ENCODE measurements at places on chromosomes 1 and 21.

GRCh38 chr1:15110128-15110866 is 43.2 kb upstream of the TMEM51 start:
- DNase-seq: no peak

GRCh38 chr1:209260136-209260535 is 323.4 kb upstream of the CAMK1G start:
- no peak for DNase-seq

GRCh38 chr1:3669421-3669821 is 17.1 kb downstream of the TP73 start:
- DNase-seq: no peak

GRCh38 chr1:170568197-170568596 is 36.2 kb downstream of the GORAB start:
- DNase-seq: no peak

- no peak for DNase-seq
These were observed 170.5 kb downstream of the APP start for GRCh38 chr21:25999921-26000582.

- no peak for DNase-seq
These were observed 1129.5 kb downstream of the PLA2G4A start for GRCh38 chr1:187958207-187958606.

DNA sequence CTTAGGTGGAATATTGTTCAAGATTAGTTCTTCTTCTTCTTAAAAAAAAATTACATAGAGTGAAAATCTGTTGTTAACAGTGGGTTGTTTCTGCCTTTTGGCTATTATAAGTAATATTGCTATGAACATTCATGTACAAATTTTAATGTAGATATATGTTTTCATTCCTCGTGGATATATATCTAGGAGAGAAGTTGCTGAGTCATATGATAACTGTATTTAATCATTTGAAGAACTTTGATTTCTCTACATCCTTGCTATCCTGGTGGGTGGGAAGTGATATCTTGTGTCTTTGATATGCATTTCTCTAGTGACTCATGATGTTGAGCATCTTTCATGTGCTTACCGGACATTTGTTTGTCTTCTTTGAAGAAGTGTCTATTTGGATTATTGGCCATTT is 29.9 kb downstream of the MAST2 start:
- no peak for DNase-seq

DNA sequence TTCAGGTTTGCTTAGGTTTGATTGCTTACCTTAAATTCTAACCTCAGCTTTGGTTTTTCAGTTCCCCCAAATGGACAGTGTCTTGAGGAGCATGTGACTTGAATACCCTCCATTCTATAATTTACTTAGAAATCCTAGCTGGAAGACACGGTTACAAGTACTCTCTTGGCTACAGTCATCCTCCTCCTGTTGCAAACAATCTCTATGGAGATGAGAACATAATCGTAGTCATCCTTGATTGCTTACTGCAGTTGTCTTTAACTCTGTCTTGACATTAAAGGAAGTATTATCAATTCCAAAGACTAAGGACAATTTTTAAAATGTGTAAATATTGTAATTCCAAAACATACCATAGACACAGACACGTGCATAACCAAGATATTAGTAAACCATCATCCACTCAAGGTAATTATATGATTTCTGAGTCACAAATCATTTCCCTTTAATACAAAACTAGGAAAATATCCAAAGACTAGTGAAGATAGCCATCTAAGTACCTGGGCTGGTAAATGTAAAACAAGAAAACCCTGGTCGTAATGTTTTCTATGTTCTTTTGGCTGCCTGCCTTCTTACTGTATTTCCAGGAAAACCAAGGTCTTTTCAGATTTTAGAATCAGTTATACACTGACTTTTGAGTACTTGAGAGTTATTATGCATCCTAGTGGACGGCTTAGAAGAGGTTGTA is 149.9 kb downstream of the CHRM3 start:
- no peak for DNase-seq

DNA sequence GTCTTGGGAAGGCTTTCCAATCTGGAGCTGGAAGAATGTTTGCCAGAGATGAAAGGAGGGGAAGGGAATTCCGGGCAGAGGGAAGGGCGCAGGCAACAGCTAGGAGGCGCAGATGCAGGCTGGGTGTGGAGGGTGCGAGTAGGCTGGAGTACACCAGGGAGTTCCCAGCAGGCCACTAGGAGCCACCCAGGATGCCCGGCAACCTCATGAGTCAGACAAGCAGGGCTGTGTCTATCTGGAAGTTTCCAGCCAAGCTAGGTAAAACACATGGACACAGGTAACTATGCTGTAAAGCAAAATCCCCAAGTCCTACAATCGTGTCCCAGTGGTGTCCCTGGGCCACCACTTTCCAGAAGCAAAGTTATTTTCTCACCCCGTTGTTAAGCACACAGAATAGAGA is 990 bp upstream of the NBL1 start:
- DNase-seq: no peak

DNA sequence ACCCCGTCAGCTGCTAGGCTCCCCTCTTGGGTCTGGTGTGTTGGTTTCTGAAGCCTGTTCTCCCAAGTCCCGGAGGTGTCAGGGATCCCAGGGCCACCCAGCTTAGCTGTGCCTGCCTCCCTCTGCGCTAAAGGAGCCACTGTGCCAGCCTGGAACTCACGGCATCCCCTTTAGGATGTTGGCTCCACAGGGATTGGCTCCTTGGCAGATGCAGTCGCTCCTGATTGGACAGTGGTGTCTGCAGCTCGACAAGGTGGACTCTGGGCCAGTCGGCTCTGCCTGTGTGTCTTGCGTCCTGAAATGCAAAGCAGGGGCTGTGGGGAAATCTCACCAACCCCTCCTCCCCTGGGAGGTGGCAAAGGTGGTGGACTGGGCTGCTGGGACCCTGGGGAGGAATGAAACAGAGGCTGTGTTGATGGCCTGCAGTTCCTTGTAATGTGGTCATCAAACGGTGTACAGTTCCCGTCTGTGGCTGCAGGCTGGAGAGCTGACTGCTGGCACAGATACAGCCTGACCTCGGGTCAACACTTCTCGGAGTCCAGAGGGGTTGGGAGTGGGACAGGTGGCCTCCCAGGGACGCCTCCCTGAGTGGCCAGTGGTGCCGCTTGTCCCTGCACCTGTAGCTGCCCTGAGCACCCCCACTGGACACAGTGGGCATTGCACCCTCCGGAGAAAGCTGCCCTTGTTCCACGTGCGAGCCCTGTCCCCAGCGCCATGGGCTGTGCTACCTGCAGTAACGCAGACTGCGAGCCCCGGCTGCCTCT is 11.5 kb upstream of the KCNAB2 start:
- DNase-seq: no peak

- DNase-seq: no peak
These were observed 69.2 kb downstream of the OBSCN start for GRCh38 chr1:228276901-228277490.

GRCh38 chr1:43978551-43979260 is at the start of gene B4GALT2:
Gene B4GALT2 (plus strand): TSS chr1:43979210. CDS start chr1:43981161, 1,951 bp downstream.
- peak; percentile 60 for DNase-seq

GRCh38 chr1:107990606-107991005 is 25.6 kb upstream of the VAV3 start:
- no peak for DNase-seq

DNA sequence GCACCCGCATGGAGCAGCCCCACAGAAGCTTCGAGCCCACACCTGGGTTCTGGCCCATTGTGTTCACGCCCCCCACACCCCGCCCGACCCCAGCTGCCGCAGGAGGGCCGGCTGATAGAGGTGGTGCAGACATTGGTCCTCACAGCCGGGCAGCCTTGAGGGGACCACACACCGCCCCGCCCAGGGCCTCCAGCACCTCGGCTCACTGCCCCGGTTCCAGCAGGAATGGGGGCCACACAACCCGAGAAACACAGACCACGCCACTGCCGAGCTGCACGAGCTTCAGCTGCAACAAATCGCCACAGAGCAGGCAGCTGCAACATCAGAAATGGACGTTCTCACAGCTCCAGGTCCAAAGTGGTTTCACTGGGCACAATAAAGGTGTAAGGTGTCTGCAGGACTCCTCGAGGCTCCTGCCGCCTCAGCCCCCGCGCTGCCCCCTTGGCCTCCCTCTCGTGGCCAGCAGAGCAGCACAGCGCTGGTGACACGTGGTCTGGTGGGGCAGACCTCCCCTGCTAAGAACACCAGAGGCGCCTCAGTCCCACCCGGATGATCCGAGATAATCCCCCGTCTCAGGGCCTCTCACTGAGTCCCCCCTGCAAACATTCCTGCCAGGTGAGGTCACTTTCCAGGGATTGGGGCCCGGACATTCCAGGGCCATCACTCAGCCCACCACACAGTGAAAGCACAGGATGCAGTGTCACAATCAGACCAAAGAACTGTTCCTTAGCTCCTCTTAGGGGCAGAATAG is 62.3 kb upstream of the ADARB1 start:
- DNase-seq: peak; percentile 99

GRCh38 chr1:111801071-111801850 is 45.6 kb downstream of the DDX20 start:
- DNase-seq: no peak

- DNase-seq: no peak
These were observed 10.9 kb upstream of the FUBP1 start for GRCh38 chr1:77989744-77990143.

- DNase-seq: no peak
These were observed 124.8 kb downstream of the UBE2U start for GRCh38 chr1:64328193-64328592.

GRCh38 chr1:58885998-58886397 is 102.2 kb upstream of the JUN start:
- peak; percentile 52 for DNase-seq

GRCh38 chr1:54158071-54158470 is 5.3 kb upstream of the CDCP2 start:
- peak; percentile 9 for DNase-seq

DNA sequence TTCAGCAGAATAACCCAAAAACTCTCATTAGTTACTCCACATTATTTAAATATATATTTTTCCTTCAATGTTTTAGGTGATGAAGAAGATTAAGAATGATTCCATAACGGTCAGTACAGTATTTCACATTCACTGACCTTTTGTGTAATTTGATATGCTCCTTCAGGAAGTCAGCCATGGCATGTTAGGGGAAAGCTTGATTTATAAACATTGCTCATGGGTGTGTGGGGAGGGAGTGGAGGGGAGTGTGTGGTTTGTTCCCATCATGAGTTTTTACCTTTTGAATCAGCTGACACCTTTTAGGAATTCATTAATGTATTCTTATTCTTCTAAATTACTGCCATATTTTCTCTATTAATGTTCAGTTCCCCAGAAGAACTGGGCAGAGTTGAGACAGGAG is 240.2 kb downstream of the ATG4C start:
- DNase-seq: no peak

DNA sequence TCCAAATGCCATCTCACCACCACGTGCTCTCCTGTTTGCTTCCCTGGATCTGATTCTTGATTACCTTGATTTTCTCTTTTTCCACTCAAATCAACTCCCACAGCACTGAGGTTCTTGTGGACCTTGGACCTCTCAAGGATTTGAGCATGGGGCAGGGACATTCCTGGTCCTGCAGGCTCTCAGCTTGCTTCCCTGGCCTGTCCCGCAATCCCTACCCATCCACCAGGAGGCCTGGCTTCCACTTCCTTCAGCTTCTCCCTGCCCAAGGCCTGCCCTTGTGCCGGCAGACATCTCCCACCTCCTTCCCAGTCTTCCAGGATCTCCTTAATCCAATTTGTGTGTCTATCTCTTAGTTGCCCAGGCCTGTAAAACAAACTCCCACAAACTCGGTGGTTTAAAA is 21.6 kb downstream of the PLA2G2A start:
- DNase-seq: no peak

- peak; percentile 36 for DNase-seq
These were observed 135.8 kb downstream of the VAV3 start for GRCh38 chr1:107829036-107829770.

DNA sequence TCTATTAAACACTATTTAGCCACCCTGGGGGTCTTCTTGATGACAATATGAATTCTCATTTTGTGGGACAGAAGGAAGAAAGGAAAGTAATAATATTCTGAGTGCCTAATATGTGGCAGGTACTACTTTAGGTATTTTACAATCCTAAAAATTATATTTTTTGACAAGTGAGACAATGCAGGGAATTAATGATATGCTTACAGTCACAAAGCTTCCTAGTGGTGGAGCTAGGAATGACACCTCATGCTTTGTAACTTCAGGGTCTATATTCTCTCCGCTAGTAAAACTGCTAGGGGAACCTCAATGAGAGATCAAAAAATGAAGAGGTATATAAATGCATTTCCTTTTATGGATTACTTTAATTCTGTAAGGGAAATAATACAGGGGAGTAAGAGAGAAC is 44.3 kb downstream of the TPR start:
- DNase-seq: no peak

GRCh38 chr1:7738044-7738443 is 33.1 kb upstream of the VAMP3 start:
- DNase-seq: no peak

DNA sequence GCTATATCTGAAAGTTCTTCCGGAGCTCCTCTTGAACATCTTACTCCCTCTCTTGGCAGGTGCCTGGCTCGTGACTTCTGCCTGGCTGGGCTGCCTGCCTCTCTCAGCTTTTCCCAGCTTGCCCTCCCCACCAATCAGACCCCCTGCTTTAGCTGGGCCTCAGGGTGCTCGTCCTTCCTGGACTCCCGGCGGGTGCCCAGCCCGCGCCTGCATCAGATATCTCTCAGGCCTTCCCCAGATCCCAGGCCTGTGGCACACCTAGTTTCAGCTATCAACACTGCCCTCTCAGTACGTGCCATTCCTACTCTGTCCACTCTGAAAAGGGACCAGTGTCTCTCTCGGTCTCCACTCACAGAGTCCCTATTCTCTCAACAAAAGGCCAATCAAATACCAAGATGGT is 96.5 kb upstream of the CLDN14 start:
- DNase-seq: no peak

DNA sequence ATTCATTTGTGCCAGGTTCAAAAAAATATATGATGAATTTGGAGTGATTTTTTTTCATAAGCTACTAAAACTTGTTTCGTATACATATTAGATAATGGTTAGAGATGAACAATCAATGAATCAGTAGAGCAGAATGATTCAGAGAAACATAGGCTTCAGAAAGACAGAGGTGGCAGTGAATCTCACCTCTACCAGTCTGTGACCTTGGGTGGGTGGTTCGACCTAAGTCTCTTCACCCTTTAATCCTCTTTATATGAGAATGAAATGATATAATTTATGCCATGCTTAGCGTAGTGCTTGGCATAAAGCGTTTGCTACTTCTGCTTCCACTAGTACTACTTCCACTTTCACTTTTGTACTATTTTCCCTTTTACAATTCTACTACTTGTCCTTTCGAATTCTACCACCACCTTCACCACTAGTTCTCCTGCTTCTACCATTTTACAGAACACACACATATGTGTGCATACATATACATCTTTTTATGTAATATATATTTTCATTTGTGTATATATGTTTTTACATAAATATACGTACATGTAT is 45.1 kb downstream of the FYB2 start:
- DNase-seq: no peak

GRCh38 chr1:216702170-216702569 is 21.1 kb downstream of the ESRRG start:
- DNase-seq: no peak

DNA sequence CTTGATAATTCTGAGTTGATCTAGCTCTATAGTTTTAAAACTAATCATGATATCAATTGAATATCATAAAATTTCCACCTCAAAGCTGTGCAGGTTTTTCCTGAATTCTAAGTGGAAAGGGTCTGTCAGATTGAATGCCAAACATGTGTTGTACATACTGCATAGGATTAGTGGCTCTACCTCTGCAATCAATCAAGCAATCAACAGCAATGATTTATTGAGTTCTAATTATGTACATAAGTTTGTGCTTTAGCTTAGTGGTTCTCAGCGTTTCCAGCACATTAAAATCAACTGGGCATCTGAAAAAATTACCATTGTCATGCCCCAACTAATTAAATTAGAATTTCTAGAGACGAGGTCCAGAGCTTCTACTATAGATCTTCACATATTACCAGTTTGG is 251.5 kb downstream of the BACH1 start:
- no peak for DNase-seq

All from fibroblast of skin of right biceps (primary cell).